AG09309 (cell line): ENCODE measurements at places on chromosomes 7 and 10.

GRCh38 chr10:42990721-42991441 lies 86.0 kb upstream of the RET start:
- DNase-seq: no peak

DNA sequence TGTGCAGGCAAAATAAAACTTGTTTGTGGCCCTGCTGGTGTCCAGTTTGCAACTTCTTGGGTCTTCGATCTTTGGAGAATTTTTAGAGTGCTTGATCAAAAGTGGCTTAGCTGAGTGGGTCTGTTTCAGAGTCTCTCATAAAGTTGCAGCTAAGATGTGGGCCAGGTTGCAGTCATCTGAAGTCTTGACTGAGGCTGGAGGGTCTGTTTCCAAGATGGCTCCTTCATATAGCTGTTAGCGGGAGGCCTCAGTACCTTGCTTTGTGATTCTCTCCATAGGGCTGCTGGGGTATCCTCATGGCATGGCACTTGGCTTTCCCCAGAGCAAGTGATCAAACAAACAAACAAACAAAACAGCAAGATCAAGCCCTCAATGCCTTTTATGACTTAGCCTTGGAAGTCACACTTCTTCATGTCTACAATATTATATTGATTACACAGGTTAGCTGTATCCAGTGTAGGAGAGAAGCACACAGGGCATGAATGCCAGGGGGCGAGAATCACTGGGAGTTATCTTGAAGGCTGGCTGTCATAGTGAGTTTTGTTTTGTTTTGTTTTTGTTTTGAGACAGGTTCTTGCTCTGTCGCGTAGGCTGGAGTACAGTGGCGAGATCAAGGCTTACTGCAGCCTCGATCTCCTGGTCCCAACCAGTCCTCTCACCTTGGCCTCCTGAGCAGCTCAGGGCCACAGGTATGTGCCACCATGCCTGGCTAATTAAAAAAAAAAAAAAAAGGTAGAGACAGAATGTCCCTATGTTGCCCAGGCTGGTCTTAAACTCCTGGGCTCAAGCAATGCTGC lies 10.2 kb downstream of the CYP26A1 start:
- no peak for DNase-seq

- DNase-seq: no peak
Measured at GRCh38 chr7:48360574-48360973, 189.3 kb downstream of the ABCA13 start.

DNA sequence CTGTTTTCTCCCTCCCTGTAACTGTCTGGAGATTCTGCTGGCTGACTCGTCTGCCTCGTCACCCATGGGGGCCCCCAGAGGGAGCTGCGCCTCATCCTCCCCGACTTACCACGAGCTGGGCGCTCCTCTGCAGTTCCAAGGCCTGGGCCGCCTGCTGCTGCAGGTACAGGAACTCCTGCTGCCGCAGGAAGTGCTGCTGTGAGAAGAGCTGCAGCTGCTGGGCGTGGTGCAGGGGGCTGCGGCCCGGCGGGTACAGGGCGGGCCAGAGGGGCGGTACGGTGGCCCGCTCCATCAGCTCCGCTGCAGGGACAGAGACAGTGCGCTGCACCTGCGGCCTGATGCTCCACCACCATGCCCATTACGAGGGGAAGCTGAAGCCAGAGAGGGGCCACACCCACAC lies 47.7 kb downstream of the TNRC18 start:
- DNase-seq: no peak

GRCh38 chr10:35355971-35356724 lies 19.8 kb downstream of the CCNY start:
- no peak for DNase-seq
